ENCODE measurements at places on chromosomes 4 and X.

DNA sequence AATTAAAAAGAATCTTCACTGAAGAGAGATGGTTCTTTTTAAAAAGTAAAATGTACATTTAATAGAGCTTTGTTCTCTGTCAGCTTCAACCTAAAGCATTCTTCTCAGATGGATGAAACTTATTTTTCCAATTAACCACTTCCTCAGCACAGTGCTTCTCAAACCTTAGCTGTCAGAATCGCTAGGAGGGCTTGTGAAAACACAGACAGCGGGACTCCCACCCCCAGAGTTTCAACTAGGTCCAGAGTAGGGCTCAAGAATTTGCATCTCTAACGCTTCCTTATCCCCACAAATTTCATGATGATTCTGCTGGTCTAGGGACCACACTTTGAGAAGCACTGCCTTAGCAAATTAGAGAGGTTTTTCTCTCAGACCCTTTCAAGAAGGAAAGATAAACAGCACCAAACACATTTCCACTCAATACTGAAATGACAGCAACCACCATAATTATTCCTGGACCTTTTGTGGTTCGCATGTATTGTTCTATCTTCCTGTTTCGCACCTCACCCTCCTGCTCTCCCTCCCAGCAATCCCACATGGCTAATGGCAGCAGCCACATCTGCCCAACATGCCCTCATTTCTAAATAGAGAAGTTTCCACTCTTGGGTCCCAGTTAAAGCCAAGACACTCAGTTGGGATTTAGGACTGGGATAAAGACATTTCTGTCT lies 73.2 kb downstream of the ZNF827 start:
- DNase-seq: no peak

GRCh38 chr4:148795156-148795864 lies 353.1 kb upstream of the NR3C2 start:
- DNase-seq: no peak

DNA sequence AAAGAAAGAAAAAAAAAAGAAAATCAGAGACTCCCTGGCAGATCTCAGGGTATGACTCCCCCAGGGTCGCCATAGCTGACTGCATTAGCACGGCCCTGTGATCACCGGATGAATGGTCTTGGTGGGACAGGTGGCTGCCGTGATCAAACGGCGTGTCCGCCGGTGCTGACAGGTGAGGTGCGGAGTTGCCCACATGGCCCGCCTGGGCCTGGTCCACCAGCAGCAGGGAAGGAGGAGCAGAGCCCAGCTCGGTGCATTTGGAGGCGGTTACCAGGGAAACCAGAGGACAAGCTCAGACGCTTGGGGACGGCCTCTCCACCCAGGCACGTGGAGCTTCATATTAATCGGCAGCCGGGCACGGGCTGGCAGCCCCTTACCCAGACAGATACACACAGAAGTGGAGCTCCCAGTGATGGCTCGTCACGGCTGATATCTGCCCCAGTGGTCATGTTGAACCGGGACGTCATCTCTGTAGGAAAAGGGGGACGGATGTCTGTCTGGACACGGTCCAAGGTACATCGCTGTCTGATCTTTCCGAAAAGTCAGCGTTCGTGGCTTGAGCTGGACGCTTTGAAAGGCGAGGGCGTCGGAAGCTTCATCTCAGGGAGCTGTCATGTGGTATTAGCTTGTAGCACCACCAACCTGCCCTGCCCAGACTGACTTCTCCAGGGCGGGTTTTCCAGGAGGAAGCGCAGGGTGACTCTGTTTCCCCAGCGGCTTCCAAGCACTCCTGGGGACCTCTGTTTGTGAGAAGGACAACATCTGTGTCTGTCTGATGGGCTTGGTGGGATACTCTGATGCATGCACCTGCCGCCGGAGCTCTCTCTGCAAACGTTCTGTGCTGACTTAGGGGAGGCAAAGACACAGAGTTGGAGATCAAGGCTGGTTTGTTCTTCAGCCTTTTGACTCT lies 180.7 kb downstream of the CRLF2 start:
- DNase-seq: no peak

- DNase-seq: no peak
These were observed 134.2 kb upstream of the FRG1 start for GRCh38 chr4:189806506-189806905.

DNA sequence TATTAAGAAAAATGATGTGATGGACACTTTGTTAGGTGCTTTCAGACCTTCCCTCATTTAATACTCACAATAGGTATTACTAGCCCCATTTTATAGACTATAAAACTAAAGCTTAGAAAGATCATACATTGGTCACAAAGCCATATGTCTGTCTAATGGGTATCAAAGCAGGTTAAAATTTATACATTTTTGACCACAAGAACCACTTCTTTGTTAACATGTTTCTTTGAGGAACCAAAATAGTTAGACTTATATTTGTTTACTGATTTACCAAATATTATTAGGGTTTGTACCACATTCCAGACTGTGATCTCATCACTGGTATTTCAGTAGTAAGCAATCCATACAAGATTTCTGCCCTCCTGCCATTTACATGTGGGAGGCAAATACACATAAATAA lies 363.3 kb downstream of the NAF1 start:
- no peak for DNase-seq

GRCh38 chr4:151728006-151728405 lies 32.8 kb downstream of the GATB start:
- no peak for DNase-seq

DNA sequence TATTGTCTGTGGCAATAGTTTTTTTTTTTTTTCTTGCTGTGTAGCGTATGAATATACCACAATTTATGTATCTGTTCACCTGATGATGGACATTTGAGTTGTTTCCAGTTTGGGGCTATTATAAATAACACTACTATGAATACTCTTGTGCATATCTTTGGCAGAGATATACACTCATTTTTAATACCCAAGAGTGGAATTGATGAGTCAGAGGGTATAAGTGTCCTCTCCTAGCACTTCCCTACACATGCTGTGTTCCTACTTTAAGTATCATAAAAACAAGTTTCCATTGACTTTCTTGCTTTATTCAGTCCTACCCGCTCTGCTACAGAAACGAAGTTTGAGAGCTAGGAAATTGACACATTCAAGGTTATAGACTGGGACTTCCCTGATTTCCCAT lies 39.8 kb downstream of the XIAP start:
- no peak for DNase-seq

DNA sequence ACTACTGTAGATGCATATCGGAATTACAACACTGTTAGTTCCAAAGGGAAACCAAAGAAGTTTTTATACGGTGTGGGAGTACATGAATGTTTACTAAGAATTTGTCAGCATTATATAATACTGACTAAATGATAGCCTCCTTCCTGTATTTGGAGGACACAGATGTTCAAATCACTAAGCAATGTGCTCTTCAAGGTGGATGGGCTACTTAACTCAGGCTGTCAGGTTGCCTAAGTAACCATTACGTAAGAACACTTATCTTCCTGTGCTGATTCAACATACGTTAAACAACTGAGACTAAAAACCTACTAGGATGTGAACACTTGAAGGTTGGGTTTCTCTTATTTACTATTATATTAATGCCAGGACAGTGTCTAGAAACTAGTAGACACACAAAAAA lies 81.9 kb upstream of the HPGD start:
- peak; percentile 96 for DNase-seq

- no peak for DNase-seq
These were observed 1.6 kb upstream of the APBB2 start for GRCh38 chr4:41215969-41216293.

DNA sequence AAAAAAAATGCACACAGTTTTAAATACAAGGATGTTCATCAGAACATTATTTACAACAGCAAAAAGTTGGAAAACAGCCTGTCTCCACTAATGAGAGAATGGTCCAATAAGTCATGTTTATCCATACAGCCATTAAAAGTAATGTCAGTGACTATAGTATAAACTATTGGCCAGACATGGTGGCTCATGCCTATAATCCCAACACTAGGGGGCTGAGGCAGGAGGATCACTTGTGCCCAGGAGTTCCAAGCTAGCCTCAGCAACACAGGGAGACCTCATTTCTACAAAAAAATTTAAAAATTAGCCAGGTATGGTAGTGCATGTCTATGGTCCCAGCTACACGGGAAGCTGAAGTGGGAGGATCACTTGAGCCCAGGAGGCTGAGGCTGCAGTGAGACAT lies 48.1 kb upstream of the IL13RA1 start:
- no peak for DNase-seq

GRCh38 chr4:109574443-109574850 lies 14.4 kb downstream of the MCUB start:
- DNase-seq: peak; percentile 31

DNA sequence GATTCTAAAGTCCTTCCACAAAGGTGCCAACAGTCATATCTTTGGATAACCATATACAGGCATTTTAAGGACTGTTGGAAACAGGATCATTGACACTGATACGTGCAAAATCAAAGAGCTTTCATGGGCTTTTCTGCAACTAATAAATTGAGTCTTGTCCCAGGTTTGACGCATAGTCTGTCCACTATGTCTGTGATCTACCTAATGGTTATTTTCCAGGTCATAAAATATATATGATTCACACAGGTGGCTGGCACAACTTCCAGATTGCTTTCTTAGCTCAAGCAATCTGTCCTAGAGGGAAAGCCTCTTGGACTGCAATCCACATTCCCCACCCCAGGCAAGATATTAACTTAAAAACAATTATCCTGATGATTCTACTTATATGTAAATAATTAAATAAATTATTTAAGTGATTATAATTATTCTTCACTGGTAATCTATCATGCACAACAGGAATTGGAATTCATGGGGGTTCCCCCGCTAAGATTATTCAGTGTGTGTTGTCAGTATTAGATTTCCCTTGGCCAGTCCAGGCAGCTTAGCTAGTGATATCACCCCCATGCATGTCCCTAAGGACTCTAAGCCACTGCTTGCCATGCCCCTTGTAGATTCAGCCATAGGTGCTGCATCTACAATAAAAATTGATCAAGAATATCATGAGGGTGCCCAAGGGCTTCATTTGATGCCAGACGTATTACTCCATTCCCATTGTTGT lies 97.8 kb downstream of the TLL1 start:
- no peak for DNase-seq

GRCh38 chr4:106979476-106979875 lies 56.6 kb downstream of the DKK2 start:
- no peak for DNase-seq

GRCh38 chr4:11801466-11802446 lies 373.1 kb upstream of the HS3ST1 start:
- no peak for DNase-seq

DNA sequence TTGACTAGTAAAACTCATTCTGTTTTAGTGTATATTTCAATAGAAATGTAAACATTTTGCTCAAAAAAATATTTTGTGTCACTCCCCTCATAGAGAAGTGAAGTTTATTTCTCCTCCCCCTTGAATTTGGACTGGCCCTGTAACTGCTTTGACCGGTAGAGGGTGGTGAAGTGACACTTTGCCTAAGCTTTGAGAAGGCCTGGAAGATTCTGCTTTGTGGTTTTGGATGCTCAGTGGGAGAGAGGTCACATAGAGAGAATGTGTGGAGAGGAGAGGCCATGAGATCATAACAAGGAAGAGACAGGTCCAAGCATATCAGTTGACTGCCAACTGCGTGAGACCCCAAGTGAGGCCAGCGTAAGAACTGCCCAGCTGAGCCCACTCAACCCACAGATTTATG lies 19.1 kb upstream of the ARX start:
- no peak for DNase-seq

- no peak for DNase-seq
These were observed 95.4 kb upstream of the PSAPL1 start for GRCh38 chr4:7530082-7530481.

- peak; percentile 77 for DNase-seq
These were observed 64.8 kb upstream of the STOX2 start for GRCh38 chr4:183840311-183840710.

- no peak for DNase-seq
These were observed 365.7 kb downstream of the PPP3CA start for GRCh38 chr4:100981447-100982204.

DNA sequence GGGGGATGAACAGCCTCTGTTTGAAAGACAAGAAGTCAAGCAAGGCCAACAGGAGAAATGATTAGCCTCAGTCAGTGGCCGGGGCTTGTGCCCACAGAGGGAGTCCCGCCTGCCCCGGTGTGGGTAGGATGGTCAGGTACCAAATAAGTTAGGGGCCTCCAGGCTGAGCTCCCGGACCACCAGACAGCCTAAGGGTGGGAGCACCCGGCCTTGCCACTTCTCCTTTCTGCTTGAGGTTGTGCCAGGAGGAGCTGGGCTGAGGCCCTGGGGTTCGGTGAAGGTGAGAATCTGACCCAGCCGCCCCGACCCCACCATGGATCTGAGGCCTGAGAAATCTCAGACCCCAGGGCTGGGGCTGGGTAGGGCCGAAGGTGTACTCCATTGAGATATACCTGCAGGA lies 48.8 kb downstream of the EFNB1 start:
- DNase-seq: no peak

GRCh38 chr4:24169956-24170355 lies 280.1 kb upstream of the PPARGC1A start:
- no peak for DNase-seq

DNA sequence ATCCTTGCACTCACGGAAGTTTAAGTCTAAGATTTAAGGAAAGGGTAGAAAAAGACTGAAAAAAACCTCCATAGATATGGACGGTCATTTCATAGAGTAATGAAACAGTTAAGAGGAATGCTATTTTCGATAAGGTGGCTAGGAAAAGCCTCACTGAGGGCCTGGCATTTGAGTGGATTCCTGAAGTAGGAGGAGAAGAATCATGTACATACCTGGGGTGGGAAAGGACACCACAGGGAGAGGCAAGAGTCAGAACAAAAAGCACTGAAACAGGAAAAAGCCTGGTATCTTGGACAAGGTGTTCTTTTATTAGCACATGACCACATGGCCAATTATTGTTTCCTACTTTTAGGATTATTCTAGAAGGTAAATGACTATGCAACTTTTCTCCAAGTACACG lies 547.2 kb upstream of the DIPK2B start:
- DNase-seq: no peak

- DNase-seq: no peak
These were observed 25.6 kb upstream of the ABCB7 start for GRCh38 chrX:75181721-75182120.

DNA sequence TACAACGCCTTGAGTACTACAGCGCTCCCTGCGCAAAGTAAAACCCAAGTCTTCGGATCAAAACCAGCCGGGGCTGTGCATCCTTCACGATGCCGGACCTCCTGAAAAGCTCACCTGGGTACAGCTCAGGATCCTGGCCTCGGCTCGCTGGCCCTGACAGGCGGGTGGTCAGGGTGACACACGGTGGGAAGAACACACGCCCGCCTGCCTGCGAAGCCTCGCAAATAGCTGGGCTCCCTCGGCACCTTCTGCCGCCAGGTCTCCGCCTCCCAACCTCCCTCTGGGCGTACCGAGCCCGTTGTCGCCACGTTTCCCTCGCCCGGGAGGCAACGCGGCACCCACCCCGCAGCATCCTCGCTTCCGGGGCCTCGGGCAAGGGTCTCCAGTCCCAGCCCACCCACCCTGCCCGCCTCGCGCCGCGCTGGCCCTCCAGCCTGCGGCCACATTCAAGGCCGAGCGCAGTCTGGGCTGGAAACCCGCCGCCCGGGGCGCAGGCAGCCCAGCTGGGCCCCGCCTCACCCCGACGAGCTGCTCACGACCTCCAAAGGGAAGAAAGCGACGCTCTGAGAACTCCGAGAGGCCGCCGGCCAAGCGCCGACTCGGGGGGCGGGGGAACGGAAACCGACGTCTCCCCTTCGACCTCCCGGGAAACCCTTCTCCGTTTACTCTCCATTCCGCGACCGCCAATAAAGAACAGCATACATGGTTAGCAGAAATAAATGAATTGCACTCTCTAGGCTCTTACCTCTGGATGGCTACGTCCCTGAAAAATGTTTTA lies 511 bp downstream of the PPM1K start:
- DNase-seq: no peak

Measured in DMS153 (cell line).